Skeletal muscle cell (primary cell): ENCODE measurements at places on chromosomes 2 and 18.
A peak's percentile ranks its signal among the peaks of the same experiment; 100 is the strongest.

GRCh38 chr2:96699021-96699420 lies 40.8 kb downstream of the LMAN2L start:
- DNase-seq = no peak

GRCh38 chr2:222707689-222708273 lies 36.3 kb downstream of the MOGAT1 start:
- DNase-seq = peak; percentile 72

- DNase-seq = no peak
Measured at GRCh38 chr2:36547906-36548305, 50.1 kb downstream of the FEZ2 start.

DNA sequence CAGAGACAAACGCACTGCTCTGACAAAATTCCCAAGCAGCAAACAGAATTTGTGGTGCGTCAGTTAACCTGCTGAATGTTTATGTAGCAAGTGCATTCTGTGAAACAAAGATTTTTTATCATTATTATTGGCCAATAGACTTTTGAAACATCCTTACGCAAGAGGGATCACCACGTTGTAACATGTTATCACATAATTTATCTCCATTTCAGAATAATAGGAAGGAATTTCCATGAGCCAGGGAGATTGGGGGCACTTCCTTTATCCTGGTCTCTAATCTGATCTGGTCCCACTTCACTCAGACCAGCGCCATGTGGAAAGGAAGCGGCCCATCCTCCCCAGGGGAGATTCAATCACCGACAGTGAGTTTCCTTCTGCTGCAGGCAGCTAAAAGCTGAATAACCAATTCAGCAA lies 166.1 kb downstream of the PID1 start:
- no peak for DNase-seq

GRCh38 chr2:170817093-170818035 lies 677 bp downstream of the GAD1 start:
- no peak for DNase-seq
